Prostate gland (tissue), 2 donors: ENCODE measurements at places on chromosomes 4 and X.
A peak's percentile ranks its signal among the peaks of the same experiment; 100 is the strongest.

DNA sequence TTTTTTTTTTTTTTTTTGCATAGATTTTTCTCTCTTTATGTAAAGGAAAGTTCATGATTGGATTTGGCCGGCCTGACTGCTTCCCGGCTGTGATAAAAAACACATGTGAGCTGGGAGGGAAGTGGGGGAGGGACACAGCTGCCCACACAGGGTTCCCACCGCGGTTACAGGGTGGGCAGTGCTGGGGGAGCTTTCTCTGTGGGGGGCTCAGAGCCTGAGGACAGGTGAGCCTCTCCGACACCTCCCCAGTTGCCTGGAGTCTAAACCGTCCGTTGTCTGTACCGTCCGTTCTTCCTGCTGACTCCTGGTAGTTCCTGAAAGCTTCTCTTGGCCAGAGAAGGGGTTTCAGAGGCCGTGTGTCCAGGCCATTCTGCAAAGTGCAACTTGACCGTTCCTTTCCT lies 21.8 kb downstream of the SHOX start:
- DNase-seq, result no peak

DNA sequence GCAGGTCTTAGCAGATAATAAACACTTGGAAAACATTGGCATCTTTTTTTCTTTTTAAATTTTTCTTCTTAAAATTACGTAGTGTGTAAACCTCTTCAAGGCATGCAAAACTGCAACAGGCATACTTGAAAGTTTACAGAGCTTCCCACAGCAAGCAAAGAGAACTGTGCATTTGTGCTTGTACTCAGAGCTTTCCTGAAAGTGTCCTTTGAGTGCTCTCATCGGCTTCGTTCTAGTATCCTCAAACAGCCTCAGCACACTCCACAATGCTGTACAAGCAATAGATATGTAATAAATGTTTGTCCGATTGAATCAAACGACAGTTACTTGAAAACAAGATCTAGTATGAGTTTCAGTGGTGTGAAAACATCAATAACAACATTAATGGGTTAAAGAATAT lies 227.5 kb downstream of the PAPSS1 start:
- no peak for DNase-seq

GRCh38 chr4:32932156-32932555 lies 2212.0 kb downstream of the PCDH7 start:
- DNase-seq, result no peak

GRCh38 chrX:51332188-51332942 lies at the start of gene NUDT10:
TSS of gene NUDT10 (plus strand) at chrX:51332822. CDS start at chrX:51332966, 144 bp downstream.
- DNase-seq, result peak; percentile 58

DNA sequence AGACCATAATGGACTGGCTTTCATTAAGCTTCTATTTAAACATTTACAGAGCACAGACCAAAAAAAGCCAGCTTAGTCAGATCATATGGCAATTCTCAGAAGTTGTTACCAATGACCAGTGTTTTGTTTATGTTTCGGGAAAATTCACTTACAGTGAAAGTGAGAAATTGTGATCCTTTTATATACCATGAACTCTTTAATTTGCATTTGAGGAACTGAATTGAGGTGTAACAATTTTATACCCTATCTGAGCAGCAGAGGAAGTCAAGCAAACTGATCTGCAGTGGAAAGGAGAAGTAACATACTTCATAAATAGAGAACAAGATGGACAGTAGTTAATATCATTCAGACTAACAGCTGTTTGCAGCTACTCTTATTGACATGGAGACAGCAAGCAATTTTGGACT lies 97.1 kb downstream of the TMA16 start:
- no peak for DNase-seq

DNA sequence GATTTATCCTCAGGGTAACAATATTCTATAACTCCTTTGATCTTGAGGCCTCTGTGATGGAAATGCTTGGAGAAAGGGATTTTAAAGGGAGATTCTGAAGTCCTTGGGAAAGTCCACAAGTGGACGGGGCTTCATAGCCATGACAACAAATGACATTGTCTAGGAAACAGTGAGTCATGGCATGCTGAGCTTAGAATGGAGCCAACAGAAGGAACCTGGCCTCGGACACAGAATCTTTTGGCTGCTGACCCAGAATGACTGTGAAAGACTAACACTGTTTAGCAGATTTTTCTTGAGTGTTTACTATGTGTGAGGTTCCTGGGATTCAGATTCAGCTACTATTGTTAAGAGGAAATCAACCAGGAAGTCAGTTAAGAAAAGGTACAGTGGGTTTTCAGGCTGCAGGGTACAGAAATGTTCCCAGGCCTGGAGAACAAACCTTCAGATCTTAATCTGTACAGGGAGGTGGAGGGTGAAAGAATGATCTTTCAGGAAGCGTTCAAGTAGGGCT lies 18.1 kb upstream of the CXCL2 start:
- peak; percentile 75 for DNase-seq

DNA sequence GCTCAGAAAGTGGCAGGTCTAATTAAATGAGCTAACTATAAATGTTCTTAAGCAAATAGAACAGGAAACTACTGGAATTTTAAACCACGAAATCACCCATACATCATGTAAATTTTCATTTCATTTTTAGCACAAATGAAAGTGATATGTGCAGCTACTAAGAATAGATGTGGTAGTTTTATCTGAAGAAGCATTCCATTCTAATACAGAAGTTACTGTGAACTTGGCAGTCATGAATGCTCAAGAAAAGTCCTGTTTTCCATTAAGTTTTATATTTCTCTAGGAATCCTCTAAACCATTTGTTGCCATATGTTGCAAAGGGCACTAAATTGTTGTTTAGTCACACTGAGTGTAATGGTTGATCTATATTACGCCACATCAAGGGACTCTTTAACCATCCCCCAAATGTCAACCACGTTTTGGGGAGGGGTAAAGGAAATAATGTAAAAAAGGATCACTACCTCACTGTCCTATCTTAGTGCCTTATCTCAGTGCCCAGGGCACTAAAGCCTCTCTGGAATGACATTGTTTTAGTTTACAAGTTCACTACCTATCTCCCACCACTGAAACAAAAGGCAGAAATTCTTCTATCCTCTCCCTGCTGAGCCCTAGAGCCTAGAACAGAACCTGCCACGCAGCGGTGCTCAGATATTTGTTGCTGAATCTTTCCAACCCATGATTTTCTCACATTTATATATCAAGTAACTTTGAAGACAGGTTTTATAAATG lies 118.0 kb downstream of the SHISA3 start:
- no peak for DNase-seq

DNA sequence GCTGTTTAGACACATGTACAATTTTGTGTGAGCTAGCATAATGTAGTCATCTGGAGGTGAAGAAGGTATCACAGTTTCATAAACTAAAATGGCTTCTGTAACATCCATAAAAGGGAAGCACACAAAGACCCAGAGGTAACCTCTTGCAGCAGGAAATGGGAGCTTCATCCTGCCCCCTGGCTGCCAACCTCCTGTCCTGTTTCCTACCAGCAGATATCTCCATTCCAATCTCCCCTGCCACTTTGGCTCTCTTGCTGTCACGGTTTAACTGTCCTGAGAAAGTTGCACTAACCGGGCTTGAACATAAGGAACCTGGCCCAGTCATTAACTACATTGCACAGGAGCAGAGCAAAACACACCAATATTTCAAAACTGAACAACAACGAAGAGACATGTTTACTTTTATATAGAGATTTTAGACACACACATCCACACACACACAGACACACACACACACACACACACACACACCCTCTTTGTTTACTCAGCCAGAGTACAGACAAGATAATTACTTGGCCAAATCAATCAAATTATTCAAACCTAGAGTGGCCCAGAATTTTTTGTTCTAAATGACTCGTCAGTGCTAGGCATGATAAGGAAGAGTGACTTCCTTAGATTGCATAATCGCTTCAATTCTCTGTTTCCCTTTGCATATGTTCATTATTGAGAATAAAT lies 24.2 kb downstream of the MID2 start:
- DNase-seq, result no peak

- DNase-seq, result no peak
Measured at GRCh38 chr4:126533146-126533805, 1099.5 kb upstream of the INTU start.

DNA sequence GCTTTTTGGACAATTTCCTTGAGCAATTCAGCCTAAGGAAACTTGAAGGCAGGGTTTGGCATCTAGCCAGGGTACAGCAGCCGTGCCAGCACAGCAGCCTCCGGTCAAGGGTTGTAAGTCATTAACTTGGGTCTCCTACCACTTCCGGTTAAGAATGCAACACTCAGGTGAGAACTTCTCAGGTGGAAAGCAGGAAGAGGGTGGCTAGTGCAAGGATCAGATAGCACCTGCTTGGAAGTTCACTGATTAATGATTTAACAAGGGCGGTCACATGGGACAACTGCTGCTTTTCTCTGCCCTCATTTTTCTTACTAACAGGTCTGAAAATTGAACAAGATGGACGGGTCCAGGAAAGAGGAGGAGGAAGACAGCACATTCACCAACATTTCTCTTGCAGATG lies 30.1 kb upstream of the SCOC start:
- DNase-seq, result no peak

- DNase-seq, result no peak
Measured at GRCh38 chr4:138562544-138562991, 320.4 kb upstream of the SLC7A11 start.

- DNase-seq, result no peak
Measured at GRCh38 chr4:1866189-1866661, 5.0 kb upstream of the NSD2 start.

GRCh38 chr4:87228262-87228860 lies 7.9 kb upstream of the KLHL8 start:
- no peak for DNase-seq

DNA sequence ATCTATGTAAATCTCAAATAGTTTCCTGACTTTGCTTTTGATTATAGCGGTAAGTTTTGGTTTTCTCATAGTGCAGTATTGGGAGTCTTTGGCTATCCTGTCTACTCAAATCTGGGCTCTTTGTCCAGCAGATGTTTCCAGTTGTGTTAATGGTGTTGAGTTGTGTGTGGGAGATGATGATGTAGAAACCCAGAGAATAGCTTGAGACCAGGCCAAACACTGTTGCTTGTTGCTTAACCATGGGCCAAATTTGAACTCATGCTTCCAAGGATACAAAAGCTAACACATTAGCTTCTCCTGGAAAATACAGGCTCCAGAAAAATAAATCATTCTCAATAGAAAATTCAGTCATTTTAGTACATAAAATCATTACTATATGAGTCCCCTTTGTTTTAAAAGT lies 82.6 kb upstream of the GYPA start:
- DNase-seq, result no peak

DNA sequence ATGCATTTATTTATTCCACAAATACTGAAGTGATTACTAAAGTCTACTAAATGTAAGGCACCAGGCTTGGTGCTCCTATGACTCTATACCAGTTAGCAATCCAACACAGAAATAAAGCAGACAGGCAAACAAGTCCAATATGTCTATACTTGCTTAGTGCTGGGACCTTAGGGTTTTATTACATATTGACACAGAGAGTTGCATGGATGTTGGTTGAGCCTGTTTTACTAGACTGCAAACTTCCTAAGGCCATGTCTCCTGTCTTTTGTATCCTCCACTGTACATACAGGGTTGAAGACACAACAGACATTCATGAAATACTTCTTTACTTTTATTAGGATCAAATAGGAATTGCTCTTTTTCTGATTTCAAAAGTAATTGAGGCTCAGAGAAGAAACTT lies 69.0 kb downstream of the LNX1 start:
- peak; percentile 56 for DNase-seq

GRCh38 chrX:40729598-40730584 lies 5.5 kb downstream of the MED14 start:
- DNase-seq, result no peak

- no peak for DNase-seq
Measured at GRCh38 chr4:2694691-2695090, 61.4 kb downstream of the TNIP2 start.

GRCh38 chr4:98634061-98634460 lies 24.4 kb downstream of the TSPAN5 start:
- no peak for DNase-seq

DNA sequence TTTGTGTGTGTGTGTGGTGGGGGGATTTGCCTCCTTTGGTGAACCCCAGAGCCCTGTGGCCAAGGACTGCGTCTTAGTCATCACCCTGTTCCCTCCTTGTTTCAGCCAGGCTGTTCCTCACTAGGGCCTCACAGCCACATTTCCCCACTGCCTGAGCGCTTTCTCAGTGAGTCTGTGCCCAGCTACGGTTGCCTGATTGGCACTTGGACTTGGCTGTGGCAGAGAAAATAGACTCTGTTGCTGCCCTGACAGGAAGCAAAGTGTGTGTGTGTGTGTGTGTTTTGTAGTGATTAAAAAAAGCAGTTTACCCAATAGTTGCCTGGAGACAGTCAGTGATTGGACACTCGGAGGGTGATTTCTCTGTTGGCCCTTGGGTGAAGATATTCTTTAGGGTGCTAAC lies 113.0 kb downstream of the UCHL1 start:
- DNase-seq, result peak; percentile 51

GRCh38 chr4:10347815-10348214 lies 109.4 kb downstream of the ZNF518B start:
- no peak for DNase-seq

- peak; percentile 4 for DNase-seq
Measured at GRCh38 chrX:19225909-19226308, 103.6 kb upstream of the ADGRG2 start.

- DNase-seq, result no peak
Measured at GRCh38 chr4:17504081-17504480, 7.8 kb downstream of the QDPR start.

DNA sequence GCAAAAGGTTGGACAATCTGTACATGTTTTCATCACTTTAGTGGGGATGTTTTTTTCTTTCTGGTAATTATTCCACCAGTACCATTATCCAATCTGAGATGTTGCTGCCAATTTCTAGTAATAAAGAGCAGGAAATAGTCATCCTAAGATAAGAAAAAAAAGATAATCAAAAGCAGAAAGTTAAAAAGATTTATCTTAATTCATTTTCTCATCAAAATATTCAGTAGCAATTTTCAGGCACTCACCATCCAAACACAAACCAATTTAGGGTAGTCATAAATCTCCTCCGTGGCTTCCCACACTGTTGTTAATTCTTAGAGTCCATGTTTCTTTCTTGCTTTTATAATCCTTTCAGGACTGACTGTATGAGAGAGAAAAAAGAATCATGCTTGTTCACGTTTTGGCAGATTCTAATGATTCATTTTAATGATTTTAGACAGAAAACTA lies 263.7 kb upstream of the UGT8 start:
- no peak for DNase-seq
